Right cardiac atrium (tissue), 5 donors: ENCODE measurements at places on chromosomes 1 and 21. TPM values are rescaled to one million over a fixed set of nuclear protein-coding genes. Genes with fewer than 3 reads are reported as not detected.
A peak's percentile ranks its signal among the peaks of the same experiment; 100 is the strongest.

GRCh38 chr1:36320291-36320761, 3.1 kb downstream of the EVA1B start:
- no peak for DNase-seq

DNA sequence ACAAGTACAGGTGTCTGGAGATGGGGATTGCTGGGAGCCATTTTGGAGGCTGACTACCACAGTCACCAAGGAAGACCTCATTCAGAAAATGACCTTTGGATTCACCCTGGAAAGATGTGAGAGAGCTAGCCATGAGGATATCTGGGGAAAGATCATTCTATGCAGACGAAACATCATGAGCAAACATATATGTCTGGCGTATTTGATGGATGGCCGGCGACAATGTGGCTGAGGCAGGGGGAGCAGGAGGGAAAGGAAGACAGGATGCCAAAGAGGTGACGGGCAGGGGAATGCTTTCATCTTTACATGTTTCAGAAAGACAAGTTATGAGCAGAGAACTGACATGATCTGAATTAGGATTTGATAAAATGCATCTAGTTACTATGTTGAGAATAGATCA, 61.5 kb upstream of the SOX13 start:
- DNase-seq, result no peak

Gene MATN1
- total RNA-seq, result not detected

Gene BARHL2
- total RNA-seq, result not detected

- no peak for DNase-seq
These were observed 22.9 kb downstream of the SAMSN1 start for GRCh38 chr21:14523234-14523633.

Gene FCGR3A
- total RNA-seq, result 73.9 TPM

- no peak for DNase-seq
These were observed 249.0 kb downstream of the LTN1 start for GRCh38 chr21:28743723-28744122.

GRCh38 chr1:26477446-26478152, 5.4 kb downstream of the HMGN2 start:
- DNase-seq, result no peak

Gene TNFRSF25
- total RNA-seq, result 5.7 TPM

- DNase-seq, result no peak
These were observed 8.3 kb upstream of the ERICH3 start for GRCh38 chr1:74681851-74682250.

DNA sequence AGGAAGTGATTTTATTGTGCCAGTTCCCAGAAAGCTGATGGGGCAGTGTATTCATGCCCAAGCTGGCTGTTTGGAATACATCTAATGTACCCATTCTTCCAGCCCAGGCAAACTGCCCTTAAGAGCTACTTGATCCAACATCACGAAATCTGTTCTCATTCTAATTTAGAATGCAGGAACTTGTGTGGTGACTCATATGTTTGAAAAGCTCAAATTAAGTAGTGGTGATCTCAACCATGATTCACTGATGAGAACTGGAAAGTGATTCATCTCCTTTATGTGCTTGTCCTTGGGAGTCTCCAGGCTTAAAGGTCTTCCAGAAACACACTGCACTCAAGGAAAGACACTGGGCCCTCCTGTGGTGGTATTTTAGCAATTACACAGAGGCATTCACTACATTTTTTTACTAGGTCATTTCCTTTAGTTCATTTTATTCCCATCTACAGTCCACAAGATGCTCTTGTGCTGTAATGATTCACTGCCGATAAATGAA, 65.4 kb downstream of the RPE65 start:
- no peak for DNase-seq

Gene THEM5
- total RNA-seq, result 0.53 TPM

DNA sequence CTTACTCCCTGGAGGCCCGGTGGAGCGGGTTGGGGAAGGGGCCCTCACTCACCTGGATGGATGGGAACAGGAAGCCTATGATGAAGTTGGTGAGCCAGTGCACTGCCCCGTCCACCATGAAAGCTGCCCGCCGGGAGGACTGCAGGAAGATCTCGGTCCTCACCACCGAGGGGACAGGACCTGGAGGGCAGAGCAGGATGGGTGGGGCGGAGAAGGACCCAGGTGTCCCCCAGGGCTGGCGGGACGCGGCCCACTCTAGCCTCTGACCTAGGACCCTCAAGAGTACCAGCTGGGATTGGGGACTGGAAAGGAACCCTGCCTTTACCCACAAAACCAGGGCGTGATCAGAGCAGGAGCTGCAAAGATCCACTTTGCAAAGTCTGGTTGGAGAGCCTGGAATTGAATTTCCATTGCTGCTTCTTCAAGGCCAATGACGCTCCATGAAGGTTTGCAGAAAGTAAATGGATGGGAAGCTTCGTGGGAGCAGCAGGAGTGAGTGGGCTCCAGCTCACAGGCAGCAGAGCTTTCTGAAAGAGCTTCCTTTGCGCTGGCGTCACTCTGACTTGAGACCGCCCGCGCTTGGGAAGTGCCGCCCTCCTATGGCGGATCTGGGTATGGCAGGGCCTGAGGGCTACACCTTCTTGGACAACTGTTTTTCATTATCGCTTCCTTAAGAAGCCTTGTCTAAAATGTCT, 21.4 kb downstream of the SLC2A7 start:
- DNase-seq, result peak; percentile 74

Gene TRABD2B
- 13.4 TPM for total RNA-seq

Gene SSX2IP
- total RNA-seq, result 20.8 TPM

Gene TRIM45
- total RNA-seq, result 15.8 TPM

DNA sequence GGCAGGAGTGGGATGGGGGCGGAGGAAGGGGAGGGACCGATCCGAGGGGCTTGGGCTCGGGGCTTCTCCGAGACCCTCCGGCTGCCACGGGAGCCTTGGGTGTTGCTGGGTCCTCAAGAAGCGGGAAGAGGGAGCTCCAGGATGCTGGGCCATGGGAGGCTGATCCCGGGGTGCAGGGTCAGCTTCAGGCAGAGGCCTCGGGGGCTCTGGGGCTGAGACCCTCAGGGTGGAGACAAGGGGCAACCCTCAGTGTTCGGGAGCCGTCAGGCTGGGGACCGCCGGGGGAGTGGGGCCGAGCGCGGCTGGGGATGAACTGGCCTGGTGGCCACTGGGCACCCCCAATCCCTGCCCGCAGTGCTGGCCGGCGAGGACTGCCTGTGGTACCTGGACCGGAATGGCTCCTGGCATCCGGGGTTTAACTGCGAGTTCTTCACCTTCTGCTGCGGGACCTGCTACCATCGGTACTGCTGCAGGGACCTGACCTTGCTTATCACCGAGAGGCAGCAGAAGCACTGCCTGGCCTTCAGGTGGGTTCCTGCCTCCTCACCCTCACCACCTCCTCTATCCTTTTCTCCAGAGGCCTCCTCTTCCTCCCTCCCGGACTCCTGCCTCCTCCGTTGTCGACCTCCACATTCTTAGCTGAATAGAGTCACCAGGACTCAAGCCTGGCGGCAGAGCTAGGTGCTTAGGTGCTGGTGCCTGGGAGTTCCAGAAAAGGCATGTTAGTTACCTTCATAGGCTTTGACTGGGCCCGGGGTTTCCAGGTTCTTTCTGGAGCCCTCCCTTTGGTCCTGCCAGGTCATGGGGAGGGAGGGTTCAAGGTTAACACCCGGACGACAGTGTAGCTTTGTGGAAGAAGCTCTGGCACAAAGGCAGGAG, 631 bp downstream of the SHISA4 start:
- no peak for DNase-seq

Gene CYP4A11
- not detected for total RNA-seq

Gene FCRL6
- 0.54 TPM for total RNA-seq

GRCh38 chr21:31752967-31753366, 21.0 kb upstream of the SCAF4 start:
- no peak for DNase-seq
